GM12865 (cell line): ENCODE measurements at places on chromosomes 6 and 20.

DNA sequence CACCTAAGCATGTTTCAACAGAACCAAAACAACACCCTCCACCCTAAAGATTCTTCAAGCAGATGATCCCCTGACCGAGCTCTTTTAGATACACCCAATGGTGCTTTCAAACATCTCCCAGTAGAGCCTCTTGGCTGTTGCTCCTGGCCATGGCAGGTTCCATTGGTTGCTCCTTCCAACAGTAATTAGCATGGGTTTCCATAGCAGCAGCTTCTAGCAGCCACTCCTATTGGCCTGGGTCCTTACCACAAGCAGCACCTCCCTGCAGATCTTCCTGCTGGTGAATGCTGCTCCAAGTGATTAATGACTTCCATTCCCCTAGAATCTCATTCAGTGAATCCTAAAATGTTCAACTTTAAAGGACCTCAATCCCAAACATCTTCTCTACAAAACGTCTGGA, 13.9 kb downstream of the CCN2 start:
- no peak for DNase-seq

DNA sequence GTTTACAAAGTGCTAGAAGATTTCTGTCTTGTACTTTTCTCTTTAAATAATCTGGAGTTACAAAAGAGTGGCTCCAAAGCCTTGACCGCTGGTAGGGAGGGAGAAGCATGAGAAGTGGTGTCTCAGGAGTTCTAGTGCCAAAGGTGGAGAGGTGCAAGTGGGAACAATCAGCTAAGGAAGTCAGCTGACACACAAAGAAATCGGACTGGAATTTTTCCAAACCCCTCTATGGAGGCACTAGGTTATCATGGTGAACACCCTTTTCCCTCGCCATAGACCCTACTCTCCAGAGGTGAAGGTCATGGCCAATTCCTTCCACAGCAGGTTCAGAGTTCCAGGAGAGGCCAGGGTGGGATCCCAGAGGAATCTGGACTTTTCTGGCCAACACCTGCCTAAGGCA, 14.8 kb downstream of the PLAGL2 start:
- no peak for DNase-seq

DNA sequence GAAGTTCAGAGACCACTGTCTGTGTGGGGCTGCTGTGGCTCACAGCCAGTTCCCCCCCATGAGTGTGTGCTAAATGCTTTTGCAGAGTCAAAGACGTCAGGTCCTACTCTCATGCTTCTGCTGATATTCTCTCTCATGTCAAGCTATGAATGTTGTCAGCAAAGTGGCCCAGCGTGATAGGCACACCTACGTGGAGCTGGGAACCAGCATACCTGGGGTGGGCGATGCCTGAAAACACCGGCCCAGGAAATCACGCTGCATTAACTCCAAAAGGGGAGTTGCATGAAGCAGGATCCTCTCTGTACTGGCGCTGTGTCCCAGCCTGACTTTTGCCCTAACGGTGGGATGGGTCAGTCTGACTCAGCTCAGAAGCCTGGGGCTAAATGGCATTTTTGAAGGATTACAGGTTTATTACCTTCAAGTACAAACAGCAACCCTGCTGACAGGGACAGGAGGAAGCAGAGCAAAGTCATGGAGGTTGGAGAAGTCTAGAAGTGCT, 9.0 kb upstream of the MRPS10 start:
- DNase-seq = no peak

DNA sequence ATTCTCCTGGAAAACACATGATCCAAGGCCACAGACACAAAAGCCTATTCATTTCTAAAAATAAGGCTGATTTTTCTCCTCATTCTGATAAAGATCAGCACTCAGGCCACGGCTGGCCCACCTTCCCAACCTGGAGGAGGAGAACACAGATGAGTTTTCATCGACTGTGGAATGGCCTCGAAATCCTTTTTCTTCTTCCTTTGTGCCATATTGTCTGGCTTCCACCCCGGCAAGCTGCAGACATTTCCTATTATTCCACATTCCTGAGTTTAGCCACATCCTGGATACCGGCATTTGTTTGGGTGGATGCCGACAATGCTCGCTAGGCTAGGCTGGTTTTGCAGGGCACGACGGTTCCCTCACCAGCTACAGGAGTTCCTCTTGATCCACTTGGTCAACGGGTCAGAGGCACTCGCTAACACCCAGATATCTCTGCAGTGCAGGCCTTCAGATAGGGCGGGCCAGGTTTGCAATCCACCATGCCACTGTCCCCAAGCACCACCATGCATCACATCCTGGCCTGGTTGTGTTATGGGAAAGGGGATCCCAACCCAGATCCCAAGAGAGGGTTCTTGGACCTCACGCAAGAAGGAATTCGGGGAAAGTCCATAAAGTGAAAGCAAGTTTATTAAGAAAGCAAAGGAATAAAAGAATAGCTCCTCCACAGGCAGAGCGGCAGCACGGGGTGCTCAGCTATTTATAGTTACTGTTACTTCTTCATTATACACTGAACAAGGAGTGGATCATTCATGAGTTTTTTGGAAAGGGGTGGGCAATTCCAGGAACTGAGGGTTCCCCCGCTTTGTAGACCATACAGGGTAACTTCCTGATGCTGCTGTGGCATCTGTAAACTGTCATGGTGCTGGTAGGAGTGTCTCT, 4.2 kb upstream of the CTSZ start:
- DNase-seq = no peak

DNA sequence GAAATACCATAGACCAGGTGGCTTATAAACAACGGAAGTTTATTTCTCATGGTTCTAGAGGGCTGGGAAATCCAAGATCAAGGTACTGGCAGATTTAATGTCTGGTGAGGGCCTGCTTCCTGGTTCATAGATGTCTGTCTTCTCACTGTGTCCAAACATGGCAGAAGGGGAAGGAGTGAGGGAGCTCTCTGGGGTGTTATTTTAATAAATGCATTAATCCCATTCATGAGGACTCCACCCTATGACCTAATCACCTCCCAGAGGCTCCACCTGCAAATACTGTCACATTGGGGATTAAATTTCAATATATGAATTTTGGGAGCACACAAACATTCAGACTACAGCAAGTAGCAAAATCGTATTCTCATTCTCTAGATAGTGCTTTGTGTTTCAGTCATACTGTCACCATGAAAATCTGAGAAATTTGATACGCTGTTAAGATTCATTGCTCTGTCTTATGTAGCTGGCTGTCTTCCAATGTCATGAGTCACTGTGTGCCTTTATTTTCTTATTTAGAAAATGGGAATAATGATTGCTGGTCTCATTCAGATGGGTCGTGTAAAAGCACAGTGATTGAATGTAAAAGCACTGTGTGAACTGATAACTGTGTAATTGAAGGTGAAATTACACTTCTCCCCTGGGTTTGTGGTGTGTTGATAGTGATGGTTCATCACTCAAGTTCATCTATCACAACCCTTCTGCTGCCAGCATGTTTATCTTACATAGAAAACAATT, 8.9 kb upstream of the ERVFRD-1 start:
- no peak for DNase-seq

DNA sequence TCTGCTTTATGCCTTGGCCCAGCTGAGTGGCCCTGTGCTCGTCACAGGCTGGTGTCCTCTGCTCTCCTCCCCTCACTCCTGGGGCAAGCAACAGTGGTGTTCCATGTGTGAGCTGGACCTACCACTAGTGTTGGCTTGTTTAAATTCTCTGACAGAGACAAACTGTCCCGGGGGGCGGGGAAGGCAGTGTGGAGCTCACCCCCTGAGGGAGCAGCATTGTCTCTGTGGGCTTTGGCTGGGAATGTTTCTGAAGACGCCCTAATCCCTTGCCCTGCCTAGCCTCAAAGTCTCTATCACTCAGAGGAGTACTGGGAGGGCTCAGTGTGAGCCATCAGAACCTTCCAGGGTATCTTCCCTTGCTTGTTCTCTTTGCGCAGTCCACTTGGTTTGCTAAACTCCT, 5.2 kb upstream of the VEGFA start:
- no peak for DNase-seq

GRCh38 chr6:150967910-150968309, 102.4 kb downstream of the MTHFD1L start:
- no peak for DNase-seq

GRCh38 chr6:99013661-99014060, 65.9 kb upstream of the FBXL4 start:
- no peak for DNase-seq

- DNase-seq = no peak
Observed at GRCh38 chr6:108655806-108656651, 95.3 kb downstream of the FOXO3 start.

GRCh38 chr6:5250911-5251310, 9.8 kb downstream of the LYRM4 start:
- no peak for DNase-seq

DNA sequence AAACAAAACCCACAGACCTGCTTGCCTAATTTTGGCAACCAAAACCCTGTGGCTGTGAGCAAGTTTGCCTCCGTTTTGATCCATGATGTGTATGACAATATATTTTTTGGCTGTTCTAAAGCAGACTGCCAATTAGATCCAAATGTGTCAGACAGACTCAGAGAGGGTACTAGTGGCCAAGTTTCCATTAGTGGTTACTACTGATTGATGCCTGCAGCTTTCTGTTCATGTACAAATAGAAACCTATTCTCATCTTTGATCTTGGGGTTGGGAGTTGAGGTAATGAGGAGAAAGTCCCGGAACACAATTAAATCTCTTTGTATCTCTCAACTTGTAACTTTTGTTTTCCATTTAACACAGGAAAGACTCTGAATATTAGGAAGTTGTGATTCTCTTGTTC, 100.9 kb downstream of the RNF144B start:
- no peak for DNase-seq

DNA sequence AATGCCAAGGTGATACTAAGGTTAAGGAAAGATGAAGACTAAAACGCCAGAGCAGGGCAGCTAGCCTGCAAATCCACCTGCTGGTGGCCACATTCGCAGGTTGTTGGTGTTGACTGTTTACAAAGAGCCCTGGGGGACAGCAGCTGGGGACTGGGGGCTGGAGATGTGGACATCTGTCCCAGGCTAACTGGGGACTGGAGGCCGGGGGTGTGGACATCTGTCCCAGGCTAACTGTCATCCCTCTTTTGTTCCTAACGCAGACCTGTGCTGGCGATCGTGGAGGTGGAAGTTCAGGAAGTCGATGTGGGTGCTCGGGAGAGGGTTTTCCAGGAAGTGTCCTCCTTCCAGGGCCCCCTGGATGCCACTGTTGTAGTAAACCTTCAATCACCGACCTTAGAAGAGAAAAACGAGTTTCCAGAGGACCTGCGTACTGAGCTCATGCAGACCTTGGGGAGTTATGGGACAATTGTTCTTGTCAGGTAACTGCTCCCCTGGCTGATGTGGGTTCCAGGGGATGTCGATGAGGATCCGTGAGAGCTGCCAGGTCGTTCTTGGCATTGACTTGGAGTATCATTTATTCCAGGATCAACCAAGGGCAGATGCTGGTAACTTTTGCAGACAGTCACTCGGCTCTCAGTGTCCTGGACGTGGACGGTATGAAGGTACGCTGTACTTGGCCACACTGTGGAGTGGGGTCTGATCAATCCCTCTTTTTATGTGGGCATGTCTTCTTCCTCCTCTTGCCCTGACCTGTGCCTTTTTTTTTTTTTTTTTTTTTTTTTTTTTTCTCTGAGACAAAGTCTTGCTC, 87.0 kb downstream of the SERAC1 start:
- DNase-seq = no peak

- no peak for DNase-seq
Observed at GRCh38 chr6:28442586-28442985, 705 bp downstream of the ZSCAN23 start.

DNA sequence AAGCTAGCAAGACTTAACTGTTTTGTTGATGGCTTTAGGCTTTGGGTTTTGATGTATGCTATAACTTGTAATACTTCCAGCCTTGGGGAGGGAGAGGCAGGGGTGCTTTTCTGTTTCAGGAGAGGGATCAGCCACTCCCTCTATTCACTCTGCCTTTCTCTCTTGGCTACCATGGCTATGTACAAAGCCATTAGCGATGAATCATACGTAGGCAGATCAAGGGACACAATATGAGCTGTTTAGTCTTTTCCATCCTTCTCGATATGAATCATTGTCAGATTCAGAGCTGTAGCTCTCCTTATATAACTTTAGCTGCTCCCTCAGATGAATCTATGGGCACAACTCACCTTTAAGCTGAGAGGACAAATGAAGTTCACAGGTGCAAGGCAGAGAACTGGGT, 230.6 kb downstream of the TSHZ2 start:
- DNase-seq = no peak

DNA sequence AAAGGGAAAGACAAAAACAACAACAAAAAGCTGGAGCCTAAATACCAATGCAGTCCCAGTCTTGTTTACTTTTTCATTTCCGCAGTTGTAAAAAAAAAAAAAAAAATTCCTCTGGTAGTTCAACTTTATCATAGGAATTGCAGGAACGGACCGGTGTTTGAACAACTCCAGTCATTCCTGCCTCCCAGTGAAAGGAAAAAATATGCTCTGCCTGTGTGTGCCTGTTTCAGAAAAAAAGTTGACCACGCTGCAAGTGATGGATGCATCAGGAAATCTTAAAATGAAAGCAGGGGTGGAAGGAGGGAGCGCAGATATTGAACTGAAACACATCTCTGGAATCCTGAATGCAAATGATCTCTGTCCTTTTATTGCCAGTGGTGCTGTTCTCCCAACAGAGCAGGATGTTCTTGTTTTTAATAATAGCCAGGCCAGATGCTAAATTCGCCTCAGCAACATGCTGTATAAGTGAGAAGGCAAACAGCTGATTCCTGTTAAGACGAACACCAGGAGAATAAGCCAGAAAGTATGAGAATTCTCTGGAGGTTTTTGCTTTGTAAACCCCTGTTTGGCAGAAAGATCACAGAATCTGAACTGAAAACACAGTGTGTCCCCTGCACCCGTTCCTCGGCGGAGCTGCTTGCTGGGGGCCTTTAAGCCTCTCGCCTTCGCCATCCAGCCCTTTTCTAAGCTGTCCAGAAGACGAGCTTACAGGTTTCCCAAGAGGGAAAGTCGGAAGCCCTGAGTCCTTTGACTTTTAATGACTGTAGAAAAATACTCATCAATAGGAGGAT, 178.4 kb upstream of the SUPT3H start:
- no peak for DNase-seq

DNA sequence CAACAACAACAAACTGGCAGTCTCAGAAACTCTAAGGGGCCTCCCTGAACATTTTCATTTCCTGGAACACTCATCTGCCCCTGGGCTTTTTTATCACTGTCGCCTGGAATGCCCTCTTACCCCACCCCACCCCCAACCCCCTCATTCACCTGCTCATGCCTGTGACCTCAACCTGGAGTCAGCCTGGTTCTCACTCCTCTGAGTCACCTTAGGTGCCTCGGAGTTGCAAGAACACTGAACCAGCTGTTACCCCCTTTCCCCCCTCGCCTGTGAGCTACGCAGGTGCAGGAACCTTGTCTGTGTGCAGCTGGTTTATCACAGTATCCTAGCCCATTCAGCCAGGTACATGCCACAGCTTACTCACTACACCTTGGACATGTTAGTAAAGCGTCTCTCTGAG, 12.8 kb upstream of the SNAI1 start:
- DNase-seq = no peak

GRCh38 chr6:55696501-55696900, 117.5 kb upstream of the HMGCLL1 start:
- no peak for DNase-seq
